ENCODE measurements at places on chromosomes 16 and 17.

DNA sequence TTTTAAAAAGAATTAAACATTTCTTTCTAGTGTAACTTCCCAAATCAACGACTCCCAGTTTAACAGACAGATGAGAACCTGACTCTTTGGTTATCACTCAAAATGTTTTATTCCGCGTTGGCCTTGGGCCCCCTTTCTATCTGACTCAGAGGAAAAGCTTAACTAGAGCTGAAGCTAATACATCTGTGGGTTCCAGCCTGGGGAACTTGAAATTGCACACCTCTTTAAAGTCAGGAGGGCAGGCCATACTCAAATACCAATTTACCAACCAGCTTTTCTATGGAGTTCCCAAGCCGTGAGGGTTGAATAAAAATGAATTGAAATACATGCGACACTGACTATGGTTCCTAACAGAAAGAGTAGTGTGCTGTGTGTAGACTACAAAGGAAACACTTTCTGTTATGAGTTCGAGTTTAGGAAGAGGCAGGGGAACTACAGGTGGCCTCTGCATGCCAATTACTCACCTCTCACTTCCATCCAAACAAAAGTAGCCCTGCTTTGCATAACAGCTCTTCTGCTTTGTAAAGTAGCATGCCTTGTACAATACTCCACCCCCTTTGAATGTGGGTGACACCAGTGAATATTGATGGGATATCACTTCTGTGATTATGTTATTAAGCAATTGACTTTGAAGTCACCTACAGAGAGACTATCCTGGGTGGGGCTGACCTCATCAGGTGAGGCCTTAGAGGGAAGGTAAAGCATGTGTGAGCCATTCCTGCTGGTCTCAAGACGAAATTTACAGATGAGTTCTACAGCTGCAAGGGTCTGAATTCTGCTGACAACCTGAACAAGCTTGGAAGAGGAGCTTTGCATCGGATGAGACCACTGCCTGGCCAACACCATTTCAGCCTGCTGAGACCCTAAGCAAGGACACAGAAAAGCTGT, 92.1 kb downstream of the WDR59 start:
- no peak for DNase-seq

- no peak for DNase-seq
These were observed 248.6 kb upstream of the MAF start for GRCh38 chr16:79849119-79849518.

- DNase-seq: no peak
These were observed 3.2 kb downstream of the KRTAP9-9 start for GRCh38 chr17:41258406-41258805.

GRCh38 chr17:32759476-32759875, 117.4 kb downstream of the MYO1D start:
- no peak for DNase-seq

GRCh38 chr17:76561799-76562268, 22.0 kb downstream of the PRCD start:
- no peak for DNase-seq

DNA sequence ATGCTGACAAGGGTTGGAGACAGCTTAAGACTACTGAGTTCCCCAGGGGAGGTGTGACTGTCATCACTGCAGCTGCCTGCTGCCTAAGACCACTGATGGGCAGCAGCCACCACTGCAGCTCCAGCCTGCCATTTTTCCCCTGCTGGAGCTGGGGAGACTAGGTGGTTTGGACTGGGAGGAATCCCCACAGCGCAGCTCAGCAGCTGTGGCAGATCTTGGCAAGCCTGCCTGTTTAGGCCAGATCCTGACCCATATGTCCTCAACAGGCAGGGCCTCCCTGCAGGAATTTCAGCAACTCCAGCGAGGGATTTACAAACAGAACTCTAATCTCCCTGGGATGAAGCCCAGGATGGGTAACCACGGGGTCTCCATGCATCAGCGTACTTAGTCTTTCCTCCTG, 356.4 kb upstream of the TOM1L1 start:
- no peak for DNase-seq

DNA sequence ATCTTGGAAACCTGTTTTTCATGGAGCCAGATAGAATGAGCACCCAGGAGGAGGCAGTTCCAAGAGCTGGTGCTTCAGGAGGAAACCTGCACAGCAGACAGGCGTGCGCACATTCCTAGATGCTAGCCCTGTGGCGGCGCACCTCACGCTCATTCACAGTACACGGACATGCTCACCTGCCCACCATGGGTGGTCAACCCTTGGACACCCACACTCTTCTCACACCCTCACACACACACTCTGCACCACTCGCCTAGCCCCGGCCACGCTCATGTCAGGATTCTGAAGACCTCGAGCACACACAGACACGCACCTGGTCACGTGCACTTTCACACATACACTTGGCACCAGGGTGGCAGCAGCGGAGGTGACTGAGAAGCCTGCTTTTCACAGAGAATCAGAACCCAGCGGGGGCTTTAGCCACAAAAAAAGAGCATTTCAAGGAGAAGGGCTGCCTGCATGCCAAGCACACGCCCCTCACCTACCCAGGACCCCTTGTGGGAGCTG, 28.6 kb downstream of the RAI1 start:
- no peak for DNase-seq
